ENCODE measurements at places on chromosomes 4 and X.

GRCh38 chr4:57308301-57308700 is 198.1 kb upstream of the IGFBP7 start:
- DNase-seq = no peak

DNA sequence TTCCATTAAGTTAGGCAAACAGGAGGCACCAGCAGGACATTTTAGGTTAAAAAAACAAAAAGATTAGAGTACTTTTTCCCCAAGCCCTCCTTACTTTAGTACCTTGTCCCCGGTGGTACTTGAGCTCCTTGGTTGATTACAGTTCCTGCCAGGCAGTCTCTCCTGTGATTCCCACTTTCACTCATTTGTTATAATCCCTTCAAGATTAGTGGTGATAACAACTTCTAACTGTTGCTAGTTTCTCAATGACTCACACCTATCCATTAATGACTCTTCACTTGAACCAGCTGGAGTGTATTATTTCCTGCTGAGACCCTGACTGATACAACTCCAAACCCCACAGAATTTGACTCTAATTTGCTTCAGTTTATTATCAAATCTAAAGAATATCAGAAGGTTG is 765.0 kb upstream of the DIAPH2 start:
- DNase-seq = no peak

DNA sequence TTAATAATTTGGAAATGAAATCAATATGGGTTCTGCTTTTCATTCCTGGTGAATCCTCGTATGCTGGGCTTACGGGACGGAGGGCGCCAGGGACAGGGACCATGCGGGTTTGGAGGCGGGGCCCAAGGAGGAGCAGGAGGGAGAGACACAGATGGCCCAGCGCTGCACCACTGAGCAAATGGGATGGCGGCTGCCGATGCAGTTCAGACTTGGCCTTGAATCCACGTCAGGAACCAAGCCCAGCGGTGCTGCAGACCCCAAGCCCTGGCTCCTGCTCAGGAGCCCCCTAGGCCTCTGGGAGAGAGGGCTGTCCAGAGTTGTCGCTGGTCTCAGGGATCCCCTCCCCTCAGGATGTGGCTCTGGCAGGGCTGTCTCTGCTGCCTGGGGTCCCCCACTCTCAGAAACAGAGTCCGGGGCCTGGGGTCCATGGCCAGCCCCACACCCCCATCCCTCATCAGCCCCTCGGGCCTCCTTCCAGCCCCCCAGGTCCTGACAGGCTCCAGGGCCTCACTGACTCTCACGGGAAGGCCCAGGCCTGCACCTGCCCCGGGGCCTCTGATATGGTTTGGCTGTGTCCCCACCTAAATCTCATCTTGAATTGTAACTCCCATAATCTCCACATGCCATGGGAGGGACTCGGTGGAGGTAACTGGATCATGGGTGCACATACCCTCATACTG is 75.2 kb downstream of the FAM53A start:
- no peak for DNase-seq

DNA sequence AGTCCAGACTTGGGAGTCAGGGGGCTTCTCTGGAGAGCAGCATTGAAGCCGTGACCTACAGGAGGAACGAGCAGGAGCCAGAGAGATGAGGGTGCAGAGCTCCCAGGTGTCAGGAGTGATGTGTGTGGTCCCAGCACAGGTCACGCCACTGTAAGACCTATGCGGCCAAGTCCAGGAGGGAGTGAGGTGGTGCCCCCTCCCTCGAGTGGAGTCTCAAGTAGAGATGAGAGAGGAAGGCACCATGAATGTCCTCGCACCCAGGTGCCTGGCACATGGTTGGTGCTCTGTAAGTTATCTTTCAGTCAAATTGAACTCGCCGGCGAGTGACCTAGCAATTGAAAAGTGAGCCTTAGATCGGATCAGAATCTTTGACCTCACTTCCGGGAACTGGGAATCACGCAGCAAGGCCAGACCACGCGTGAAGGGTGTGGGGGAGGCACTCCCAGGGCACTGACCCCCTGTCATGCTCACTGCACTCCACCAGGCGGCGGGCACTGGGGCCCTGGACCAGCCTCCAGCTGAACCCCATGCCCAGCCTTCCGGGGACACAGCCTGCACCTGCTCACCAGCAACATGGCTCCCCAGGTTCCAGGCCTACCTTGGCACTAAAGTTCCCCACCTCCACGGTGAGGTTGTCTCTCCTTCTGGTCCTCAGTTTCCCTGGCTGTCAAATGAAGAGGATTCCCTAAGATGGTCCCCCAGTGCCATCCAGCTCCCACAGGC is 127.4 kb downstream of the HMX1 start:
- no peak for DNase-seq
